Activated CD4-positive, alpha-beta T cell treated with anti-CD3 and anti-CD28 coated beads, Interleukin-2, amount 50 U/mL, for 1 hour (primary cell): ENCODE measurements at places on chromosomes 5 and 9.
A peak's percentile ranks its signal among the peaks of the same experiment; 100 is the strongest.

DNA sequence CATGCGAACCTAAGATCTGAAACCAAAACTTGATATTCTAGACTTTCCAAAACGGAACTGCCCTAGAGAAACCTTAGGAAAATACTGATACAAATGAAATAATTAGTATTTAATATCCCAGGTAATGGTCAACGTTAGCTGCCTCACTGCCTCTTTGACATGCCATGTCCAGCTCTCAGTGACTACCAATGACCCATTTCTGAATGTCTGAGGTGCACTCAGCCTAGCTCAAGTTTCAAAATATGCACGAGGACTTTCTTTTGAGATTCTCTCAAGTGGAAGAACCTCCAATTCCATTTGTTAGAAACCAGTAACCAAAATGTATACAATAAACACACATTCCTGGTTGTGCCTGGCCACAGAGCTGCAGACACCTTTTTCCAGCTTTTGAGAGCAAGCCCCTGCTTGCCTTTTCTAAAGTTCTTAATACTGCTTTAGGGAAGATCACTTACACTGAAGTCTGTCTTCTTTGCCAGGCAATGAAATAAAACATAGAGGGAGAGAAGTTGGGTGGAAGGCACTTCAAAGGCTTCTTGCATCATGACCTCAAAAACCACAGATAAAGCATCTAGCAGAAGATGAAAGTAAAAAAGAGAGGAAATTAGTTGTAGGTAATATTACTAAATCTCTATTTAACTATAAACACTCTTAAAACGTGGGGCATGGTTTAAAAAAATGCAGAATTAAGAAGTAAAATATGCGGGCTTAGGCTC is 87.9 kb downstream of the MRPS27 start:
- no peak for DNase-seq

- DNase-seq = no peak
Observed at GRCh38 chr5:54658010-54658409, 140.5 kb downstream of the SNX18 start.

DNA sequence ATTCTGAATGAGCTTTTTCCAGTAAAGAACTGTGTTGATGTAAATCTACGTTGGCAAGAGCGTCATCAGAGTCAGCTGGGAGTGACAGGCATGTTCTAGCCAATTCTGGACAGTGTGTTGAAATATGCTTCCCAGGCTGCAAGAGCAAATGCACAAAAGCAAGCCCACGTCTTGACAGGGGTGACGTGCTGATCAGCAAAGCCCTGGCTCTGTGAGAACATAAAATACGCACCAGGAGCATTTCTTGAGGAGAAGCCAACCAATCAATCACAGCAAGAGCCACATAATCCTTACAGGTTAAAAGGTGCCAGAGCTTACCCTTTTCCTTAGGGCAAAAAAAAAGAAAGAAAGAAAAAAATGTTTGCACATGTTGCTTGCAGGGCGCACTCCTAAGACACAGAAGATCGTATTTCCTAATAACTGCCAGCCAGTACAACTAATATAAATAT is 148.1 kb downstream of the PDE4D start:
- no peak for DNase-seq

GRCh38 chr5:74903165-74903787 is 37.1 kb upstream of the FAM169A start:
- DNase-seq = peak; percentile 10

DNA sequence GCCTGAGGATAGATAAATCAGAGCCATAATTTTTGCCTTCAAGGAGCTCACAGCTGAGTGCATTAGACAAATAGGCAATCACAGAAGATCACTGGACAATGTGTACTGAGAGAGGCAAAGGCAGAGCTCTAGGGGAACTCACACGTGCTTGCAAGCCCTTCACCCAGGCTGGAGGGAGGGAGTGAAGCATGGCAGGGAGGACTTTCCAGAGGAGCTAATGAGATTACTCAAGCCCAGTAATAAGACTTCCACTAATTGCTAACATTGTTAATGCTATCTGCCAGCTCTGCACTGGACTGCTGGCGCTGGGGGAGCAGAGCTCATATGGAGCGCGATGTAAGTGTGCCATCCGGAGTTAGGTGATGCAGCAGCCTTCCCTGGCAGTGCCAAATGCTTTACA is 408.4 kb downstream of the NTRK2 start:
- DNase-seq = no peak

DNA sequence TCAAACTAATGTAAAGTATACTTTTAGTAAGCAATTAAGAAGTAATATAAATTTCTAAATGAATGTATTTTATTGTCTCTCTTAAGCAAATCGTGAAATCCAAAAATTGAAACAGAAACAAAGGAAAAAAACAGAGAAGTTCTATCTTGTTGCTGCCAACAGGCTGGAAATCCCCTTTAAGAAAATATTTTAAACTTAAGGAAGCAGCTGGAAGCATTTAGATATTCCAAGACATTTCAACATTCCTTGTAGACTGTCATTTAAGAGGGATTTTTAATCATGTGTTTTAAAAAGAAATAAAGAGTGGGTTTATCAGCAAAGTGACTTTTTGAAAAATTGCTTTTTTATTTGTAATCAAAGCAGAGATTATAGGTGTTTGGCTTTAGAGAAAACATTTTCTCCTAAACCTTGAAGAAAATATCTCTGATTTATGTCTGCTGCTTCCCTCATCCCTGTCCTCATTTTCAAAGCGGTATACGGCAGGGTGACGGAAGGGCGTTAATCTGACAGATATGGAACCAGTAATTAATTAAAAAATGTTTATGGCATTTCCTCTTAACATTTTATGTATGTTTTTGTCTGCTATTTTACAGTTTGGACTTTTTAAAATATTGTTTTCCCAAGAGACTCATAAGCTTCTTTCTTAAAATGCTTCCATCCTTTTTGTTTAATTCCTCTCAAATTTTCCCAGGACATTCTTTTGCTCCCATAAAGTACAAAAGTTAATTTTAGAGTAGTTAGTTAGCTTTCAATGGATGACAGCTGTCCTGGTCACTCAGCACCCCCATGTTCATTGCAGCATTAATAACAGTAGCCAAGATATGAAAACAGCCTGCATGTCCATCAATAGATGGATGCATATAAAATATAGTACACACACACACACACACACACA is 245.6 kb downstream of the LURAP1L start:
- DNase-seq = no peak
